Peyer's patch (tissue), 4 donors: ENCODE measurements at places on chromosomes 16 and 17. TPM values are rescaled to one million over a fixed set of nuclear protein-coding genes. Genes with fewer than 3 reads are reported as not detected.
A peak's percentile ranks its signal among the peaks of the same experiment; 100 is the strongest.

SGF29 gene
- total RNA-seq, result 52.7 TPM

DNA sequence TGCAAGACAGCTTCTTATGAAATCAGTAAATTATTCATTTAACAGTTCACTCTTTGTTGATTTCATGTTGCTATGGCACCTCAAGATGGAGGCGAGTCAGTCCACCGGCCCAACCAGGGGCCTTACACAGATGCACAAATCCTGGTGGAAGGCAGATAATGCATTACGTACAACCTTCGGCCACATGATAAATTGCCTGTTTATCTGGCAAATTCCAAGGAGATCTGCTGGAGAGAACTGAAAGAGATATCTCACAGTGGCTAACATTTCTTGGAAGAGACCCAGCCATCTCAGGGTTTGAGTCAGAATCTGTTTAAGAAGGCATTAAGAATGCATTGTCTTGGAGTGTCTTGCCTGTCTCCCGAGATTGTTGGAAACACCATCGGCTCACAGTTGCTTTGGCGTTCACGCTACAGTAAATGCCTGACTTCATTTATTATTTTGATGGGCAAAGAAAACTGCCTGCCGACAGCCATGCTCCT is 225.6 kb downstream of the MSI2 start:
- DNase-seq, result no peak

GDPD1 gene
- 14.5 TPM for total RNA-seq

- DNase-seq, result no peak
Observed at GRCh38 chr17:45022655-45023339, 28.6 kb downstream of the DCAKD start.

DNA sequence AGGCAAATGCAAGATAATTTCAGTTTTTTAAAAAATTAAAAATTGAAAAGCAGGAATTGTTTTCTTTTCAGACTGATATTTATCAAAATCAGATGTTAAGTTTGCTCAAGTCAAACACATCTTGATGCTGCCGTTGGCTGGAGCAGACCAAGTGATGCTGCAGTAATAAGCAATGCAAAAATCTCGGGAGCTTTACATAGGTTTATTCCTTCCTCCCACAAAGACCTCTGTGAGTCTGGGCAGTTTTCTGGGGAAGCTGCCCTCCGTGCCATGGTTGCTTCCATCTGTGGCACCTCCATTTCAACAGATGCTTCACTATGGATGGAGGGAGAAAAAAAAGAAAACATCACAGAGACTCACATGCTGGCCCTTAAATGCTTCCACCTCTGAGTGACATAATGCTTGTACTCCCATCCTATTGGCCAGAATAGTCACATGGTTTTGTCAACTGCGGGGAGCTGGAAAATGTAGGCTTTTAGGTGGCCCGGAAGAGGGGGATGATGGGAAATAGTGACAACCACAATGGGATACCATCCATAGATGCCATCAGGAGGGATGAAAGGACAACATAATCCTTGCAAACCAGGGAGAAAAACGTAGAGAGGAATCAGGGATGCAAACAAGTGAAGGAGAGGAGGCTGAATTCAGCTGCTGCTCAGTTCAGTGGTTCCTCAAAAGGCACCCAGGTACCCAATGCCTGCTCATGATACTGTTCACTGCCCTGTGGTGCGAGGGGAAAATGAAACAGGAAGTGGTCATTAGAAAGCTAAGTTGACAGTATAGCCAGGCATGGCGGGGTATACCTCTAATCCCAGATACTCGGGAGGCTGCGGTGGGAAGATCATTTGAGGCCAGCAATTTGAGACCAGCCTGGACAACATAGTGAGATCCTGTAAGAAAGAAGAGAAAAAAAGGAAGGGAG is 13.5 kb upstream of the ERCC4 start:
- DNase-seq, result no peak

GRCh38 chr17:27797390-27798091 is 2.8 kb downstream of the NOS2 start:
- peak; percentile 71 for DNase-seq

- DNase-seq, result no peak
Observed at GRCh38 chr16:9300252-9300651, 208.8 kb downstream of the HAPSTR1 start.
